Neural crest cell (in vitro differentiated cells): ENCODE measurements at places on chromosomes 2 and 18.

DNA sequence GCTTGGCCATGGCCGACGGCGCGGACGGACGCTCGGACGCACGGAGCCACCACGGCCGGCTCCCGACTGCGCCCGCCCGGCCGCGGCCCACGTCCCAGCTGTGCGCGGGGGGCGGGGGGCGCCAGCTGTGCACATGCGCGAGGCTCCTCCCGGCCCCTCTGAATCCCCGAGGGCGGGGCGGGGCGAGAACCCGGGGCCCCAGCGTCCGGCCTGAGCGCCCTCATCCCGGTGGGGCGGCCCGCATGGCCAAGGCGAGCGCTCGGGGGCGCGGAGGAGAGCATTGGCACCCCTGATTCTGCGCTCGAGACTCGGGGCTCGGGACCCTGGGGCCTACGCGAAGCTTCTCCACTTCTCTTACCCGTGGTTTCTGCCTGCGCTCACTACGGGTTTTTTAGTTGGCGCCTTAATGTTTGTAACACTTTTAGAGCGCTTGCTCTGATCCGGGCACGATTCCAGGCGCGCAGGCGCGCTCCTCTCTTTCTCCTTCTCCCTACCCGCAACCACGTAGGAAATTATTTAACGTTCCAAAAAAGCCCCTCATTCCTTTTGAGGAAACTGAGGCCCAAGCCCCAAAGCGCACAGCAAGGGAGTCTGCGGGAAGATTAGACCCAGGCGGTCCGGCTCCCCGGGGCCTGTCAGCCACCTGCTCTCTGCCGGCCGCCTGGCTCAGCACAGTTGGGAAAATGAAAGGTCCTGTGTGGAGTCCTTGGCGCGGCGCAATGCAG is at the start of gene PXDN:
Gene PXDN, minus strand, starts transcription at position 70 of the 725 bp plus-strand sequence. Its CDS starts 60 bp downstream, at position 10.
- peak; percentile 57 for DNase-seq

DNA sequence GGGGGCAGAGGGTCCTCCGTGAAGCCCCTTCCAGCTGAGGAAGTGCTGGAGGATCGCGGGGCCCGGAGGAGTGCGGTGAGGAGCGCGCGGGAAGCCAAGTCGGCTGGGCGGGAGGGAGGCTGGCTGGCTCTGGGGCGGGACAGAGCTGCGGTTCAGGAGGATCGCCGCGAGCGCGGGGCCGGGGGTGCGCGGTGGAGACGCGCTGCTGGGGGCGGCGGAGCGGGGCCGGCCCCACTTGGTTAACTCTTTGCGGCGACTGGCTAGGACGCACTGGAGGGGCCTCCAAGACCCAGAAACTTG is 464 bp downstream of the CYBRD1 start:
- DNase-seq, result no peak

DNA sequence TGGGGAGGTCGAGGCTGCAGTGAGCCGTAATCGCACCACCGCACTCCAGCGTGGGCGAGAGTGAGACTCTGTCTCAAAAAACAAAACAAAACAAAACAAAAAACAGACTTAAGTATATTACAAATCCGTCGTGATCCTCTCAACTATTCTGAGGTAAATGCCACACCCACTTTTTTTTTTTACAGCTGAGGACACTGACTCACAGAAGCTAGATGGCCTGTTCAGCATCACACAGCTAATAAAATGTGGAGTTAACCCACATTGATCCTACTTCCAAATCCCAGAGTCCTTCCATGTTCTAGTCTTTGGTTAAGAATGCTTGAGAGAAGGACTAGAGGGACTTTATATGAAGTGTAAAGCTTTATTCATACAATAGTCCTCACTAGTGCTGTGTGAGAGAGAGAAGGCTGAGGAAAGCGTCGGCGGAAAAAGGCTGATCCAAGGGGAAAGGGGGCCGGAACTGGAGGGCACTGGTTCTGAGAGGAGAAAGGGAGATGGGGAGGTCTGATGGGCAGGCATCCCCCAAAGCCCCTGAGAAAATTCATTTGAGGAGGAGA is 627 bp downstream of the RNF25 start:
- DNase-seq, result no peak

DNA sequence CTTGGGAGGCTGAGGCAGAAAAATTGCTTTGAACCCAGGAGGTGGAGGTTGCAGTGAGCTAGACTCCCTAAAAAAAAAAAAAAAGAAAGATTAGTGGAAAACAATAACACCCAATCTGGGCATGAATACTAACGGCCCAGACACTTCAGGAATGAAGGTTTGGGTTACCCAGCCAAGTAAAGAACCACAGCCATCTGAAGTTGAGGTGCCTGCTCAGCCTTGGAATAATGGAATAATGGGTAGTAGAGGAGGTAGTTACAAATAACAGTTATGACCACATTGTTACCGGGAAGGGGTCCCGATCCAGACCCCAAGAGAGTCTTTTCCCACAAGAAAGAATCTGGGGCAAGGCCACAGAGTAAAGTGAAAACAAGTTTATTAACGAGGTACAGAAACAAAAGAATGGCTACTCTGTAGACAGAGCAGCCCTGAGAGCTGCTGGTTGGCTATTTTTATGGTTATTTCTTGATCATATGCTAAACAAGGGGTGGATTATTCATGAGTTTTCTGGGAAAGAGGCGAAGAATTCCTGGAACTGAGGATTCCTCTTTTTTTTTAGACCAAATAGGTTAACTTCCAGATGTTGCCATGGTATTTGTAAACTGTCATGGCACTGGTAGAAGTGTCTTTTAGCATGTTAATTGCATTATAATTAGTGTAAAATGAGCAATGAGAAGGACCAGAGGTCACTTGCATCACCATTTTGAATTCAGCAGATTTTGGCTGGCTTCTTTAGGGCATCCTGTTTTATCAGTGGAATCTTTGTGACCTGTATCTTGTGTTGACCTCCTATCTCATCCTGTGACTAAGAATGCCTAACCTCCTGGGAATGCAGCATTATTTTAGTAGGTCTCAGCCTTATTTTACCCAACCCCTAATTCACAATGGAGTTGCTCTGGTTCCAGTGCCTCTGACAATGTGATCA is 96.2 kb upstream of the HAAO start:
- DNase-seq, result no peak

DNA sequence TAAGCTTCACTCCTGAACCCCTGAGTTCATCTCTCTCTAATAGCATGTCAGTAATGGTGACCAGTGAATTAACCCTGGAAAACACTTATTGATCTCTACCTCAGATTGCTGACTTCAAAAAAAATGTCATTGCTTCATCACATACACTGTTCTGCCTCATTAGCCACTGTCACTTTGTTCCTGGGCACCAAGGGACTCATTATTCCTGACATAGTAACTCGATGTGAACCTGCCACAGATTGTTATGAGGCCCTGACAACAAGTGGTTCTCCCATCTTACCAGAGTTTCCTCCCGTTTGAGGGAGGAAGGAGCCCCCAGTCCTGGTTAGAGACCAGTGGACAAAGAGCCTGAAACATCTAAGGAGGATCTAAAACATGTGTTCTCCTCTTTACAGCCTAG is 403.3 kb upstream of the SMIM21 start:
- DNase-seq, result no peak

DNA sequence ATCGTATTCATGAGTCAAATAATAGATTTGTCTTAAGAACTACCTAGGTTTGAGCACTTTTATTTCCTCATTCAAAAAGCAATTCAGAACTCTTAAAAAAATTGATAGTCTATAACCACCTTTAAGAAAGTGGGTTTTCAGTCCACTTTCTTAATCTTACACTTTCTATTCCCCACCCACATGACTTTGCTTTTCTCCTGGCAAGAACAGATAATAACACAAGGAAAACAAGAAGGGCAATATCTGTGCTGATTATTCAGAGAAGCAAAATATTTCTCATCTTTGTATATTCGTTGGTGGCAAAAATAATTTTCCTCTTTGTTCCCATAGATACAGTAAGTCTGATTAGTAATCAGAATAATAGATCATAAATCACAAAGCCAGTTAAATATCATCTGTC is 130.6 kb upstream of the DNAJC10 start:
- no peak for DNase-seq

DNA sequence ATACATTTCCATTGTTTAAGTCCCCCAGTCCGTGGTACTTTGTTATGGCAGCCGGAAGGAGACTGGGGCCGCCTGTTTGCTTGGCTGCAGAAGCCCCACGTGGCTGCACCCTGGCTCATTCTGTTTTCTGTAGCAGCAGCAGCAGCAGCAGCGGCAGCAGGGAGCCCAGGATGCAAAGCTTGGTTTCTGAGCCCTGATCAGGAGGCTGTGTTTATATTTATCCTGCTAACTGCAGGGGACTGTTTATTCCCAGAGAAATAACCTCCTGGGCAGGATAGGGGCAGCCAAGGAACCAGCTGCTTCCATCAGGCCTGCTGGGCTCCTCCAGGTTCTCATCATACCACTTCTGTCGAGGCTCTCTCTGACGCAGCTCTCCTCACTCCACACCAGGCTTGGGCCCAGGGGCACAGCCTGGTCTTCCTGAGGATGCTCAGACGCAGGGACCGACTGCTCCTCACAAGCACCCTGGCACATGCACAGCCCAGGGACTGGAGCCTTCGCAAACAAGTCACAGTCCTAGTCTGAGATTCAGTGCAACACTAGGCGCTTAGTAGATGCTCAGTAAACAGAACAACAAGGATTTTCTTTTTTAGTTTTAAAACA is 139.0 kb downstream of the MSH2 start:
- DNase-seq, result no peak

DNA sequence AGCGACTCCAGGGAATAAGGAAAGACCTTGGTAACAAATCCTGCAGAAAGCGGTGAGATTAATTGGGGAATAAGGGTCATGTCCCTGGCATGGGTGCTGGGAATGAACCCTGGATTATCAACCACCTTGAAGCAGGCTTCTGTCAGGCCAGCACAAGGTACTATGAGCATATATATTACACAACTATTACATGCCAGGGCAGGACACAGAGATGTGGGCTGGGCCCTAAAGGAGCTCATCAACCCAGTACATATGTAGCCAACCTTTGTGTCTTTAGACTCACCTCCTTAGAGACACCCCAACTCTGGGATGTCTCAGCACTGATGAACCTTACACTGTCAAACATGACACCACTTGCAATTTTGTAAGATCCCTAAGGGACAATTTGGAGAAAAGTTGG is 3.4 kb downstream of the SFXN5 start:
- no peak for DNase-seq

- DNase-seq, result no peak
Observed at GRCh38 chr2:12577567-12578253, 139.0 kb upstream of the TRIB2 start.

GRCh38 chr18:37534627-37535026 is 31.0 kb downstream of the CELF4 start:
- DNase-seq, result no peak

DNA sequence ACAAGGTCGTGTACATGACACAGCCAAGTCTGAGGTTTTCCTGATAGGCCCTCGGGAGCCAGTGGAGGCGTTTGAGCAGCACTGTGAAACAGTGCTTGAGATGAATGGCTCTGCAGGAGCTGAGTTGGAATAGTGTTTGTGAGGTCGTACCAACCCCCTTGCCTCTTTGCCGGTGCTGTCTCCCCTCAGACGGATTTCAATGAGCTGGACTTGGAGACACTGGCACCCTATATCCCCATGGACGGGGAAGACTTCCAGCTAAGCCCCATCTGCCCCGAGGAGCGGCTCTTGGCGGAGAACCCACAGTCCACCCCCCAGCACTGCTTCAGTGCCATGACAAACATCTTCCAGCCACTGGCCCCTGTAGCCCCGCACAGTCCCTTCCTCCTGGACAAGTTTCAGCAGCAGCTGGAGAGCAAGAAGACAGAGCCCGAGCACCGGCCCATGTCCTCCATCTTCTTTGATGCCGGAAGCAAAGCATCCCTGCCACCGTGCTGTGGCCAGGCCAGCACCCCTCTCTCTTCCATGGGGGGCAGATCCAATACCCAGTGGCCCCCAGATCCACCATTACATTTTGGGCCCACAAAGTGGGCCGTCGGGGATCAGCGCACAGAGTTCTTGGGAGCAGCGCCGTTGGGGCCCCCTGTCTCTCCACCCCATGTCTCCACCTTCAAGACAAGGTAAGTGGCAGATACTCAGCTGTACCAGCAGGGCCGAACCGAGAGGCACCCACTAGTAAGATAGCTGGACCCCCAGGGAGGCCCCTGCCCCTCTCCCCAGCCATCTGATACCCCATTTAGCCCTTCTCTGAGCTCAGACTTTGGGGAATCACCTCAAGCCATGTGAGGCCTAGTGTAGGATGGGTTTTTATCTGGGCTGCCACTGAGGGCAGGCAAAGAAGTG is 83.1 kb downstream of the EPAS1 start:
- no peak for DNase-seq

- DNase-seq, result no peak
Observed at GRCh38 chr2:205438241-205438640, 244.1 kb upstream of the NRP2 start.

DNA sequence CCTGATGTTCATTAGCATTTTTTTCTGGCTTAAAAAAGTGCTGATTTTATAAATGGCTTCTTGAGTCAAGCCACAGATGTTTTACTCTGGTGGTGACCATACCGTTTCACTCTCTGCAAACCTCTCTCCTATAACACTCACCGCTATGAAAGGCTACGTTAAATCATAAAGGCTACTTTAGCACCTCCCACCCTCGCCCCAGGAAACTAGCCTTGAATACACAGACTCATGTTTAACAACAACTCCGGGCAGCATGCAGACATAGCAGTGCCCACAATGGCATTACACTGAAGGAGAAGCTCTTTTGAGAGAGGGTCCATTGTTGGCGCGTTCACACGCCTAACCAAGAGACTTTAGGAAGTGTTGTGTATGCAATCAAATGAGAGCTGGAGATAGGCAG is 5.6 kb downstream of the MYT1L start:
- DNase-seq, result no peak
